Effector memory CD4-positive, alpha-beta T cell (primary cell): ENCODE measurements at places on chromosomes 11 and 22.

GRCh38 chr11:85595285-85595884 lies 31.8 kb downstream of the DLG2 start:
- no peak for DNase-seq

GRCh38 chr11:126327281-126328000 lies 23.6 kb downstream of the DCPS start:
- no peak for DNase-seq

GRCh38 chr22:23859201-23859600 lies 1.5 kb downstream of the SLC2A11 start:
- DNase-seq = no peak

- no peak for DNase-seq
Observed at GRCh38 chr11:115769891-115770290, 265.7 kb upstream of the CADM1 start.

DNA sequence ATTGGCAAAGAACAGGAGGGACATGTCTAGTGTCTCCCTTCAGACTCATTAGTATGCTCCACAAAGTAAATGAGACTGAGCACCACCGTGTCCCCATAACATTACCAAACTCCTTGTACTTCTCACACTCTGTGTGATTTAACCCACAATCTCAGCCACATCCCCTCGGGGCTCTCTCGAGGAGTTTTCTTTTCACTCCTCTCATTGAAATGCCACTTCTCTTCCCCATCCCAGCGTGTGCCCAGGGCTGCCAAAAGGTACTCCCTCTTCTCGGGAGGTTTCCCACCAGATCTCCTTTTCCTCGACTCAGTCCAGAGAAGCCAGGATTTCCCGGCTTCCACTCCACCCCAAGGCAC lies 1.1 kb downstream of the RBFOX2 start:
- DNase-seq = no peak

DNA sequence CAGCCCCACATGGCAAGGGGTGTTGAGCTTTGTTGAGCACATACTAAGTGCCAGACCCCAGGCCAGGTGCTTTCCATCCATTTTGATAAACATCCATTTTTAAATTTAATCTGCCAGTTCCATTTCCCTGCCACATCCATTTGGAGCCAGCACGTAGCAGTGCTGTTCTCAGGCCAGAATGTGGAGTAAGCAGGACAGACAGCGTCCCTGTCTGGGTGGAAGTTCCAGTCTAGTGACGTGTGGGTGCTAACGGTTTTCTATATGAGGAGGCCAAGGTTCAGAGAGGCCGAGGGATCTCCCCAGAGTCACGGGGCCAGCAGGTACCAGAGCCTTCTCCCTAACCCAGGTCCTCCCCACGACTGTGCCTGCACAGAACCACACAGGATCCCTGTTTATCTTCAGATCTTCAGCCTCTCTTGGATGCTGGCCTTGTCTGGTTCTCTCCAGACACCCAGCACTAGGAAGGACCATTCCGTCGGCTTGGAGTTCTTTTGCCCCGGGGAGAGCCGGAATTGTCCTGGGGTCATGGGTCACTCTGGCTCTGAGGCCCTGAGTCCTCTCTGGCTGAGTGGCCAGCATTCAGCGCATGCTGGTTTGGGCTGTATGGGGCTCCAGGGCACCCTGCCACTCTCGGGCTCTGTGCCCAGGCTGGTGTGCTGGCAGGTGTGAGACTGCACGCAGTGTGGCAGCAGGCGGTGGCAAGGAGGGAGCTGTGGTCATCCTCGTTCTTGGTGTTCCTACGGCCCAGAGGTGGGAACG lies 63.6 kb upstream of the PPARA start:
- DNase-seq = no peak

DNA sequence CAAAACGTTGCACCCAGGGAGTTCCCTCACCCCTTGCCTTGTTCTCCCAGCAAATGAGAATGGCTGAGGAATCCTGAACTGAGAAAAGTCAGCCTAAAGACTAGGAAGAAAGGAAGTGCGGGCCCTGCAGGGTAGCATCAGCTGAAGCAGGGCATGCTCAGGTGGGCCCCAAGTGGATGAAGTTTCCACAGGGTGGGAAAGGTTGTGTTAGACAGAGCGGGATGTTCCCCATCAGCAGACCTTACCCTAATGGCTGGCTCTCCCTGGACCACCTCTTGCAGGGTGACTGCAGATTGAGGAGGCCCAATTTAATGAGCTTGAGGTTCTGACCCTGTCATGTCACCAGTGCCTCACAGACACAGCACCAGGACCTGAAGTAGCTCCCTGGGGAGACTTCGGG lies 81.5 kb upstream of the MYOD1 start:
- no peak for DNase-seq

DNA sequence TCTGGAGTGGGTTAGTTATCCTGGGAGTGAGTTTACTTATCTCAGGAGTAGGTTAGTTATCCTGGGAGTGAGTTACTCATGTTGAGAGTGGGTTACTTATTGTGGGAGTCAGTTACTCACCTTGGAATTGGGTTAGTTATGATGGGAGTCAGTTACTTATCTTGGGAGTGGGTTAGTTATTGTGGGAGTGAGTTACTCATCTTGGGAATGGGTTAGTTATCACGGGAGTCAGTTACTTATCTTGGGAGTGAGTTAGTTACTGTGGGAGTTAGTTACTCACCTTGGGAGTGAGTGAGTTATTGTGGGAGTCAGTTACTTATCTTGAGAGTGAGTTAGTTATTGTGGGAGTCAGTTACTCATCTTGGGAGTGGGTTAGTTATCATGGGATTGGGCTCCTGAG lies 49.6 kb upstream of the B3GAT1 start:
- no peak for DNase-seq

GRCh38 chr11:64372802-64373597 lies 14.0 kb downstream of the RPS6KA4 start:
- DNase-seq = no peak

- DNase-seq = no peak
Observed at GRCh38 chr11:103923451-103923931, 112.9 kb upstream of the DDI1 start.

- no peak for DNase-seq
Observed at GRCh38 chr11:98227278-98227677, 793.5 kb upstream of the CNTN5 start.

DNA sequence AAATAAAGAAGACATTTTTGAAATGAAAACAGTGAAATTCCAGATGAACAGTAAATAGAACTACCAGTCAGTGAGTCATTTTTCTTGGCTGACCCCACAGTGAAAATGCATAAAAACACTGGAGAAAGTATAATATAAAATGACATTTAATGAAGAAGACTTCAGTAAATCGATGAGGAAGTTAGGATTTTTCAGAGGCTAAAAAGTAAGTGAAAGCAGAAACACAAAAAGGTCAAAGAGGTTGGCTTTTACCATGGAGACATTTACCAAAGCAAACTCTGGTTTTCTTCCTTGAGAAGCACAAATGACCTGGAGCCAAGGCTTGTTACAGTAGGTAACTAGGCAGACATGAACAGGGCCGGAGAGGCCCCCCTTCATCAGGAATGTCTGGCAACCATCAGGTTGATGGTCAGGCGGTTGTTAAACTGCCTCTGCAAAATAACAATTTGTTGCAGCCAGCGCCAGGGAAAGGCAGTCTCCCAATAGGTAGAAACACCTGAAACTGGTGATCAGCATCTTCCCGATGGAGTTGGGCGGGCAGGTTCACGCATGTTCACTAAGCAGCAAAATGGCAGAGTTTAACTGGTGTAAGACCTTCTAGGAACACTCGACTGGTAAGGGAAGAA lies 16.7 kb upstream of the TMEM123 start:
- DNase-seq = no peak

DNA sequence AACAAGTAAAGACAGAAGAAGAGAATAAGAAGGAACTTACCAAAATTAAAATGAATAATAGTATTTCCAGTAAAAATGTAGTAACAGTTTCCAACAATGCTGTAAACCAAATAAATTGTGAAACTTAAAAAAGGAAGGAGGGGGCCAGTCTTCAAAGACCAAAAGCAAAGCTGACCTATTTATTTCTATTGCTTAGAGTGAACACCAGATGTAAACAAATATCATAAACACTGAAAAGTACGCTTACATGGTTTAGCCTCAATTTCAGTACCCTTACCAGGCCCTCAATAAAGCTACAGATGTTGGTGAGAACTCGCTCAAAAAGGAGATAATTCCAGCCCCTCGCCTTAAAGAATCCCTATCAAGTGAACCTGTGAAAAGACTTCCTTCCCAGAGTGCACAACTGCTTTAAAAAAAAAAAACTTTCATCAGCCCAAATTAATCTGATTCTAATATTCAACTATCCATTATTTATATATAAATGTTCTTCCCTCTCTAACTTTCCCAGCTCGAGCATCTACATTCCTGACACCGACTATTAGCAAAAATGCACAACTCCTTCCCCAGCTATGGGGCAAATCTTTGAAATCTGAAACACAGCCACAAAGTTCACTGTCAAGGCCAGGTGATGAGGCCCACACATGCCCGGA lies 2.4 kb downstream of the PHF21A start:
- no peak for DNase-seq

- DNase-seq = no peak
Observed at GRCh38 chr11:64132191-64132771, 33.6 kb downstream of the MACROD1 start.

GRCh38 chr11:16727806-16728205 lies 10.6 kb upstream of the C11orf58 start:
- no peak for DNase-seq

- DNase-seq = no peak
Observed at GRCh38 chr11:109794501-109794900, 298.7 kb upstream of the ZC3H12C start.

GRCh38 chr11:34184505-34185015 lies 79.1 kb downstream of the NAT10 start:
- DNase-seq = no peak

DNA sequence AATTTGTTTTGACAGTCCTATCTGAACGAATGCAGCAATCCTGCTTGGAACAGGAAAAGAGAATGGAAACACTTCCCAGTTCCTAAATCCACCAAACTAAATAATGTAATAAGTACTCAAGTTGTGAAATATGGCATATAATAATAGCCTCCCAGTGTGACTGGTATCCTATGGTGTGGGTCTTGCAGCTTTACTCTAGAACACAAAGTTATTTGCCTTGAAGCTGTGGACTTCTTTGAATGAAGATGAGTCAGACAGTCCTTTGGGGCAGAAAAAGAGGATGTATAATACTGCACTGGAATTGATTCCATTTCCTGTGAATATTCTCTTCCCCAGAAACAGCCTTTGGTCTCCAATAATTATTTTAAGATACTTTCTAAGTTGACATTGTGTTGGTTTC lies 887.0 kb downstream of the KCNA4 start:
- no peak for DNase-seq

DNA sequence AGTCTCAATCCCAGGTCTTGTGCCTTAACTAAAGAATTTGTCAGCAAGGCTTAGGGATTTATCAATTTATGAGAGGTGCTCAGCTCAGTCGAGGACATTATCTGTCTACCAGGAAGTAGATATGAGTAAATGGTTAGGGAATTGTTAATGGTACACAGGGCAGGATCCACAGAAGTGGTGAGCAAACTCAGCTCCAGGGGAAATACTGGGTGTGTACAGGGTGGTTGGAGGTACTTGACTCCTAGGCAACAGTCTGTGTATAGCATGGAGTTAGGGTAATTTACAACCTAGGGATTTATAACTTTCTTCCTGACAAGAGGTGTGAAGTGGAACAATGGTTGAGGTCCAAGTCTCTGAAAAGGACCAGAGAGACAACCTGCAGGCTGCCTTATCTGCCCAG lies 123.4 kb upstream of the OR9Q1 start:
- DNase-seq = no peak

DNA sequence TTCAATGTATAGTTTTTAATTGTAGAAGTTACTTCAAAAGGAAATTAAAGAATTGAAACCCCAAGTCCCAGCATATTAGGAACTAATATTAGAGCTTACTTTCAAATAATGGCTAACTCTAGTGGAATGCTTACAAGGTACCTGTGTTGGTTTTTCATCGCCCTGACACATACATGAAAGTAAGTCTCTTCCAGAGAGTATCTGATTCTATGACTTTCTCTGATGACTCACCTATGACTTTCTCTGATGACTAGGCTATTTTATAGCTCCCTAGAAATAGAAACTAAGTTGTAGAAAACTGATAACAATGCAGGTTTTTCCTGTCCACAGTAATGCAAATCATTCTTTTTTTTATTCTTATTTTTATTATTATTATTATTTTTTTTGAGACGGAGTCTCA lies 33.6 kb upstream of the MMP7 start:
- DNase-seq = no peak

- no peak for DNase-seq
Observed at GRCh38 chr11:129828301-129828836, 12.7 kb downstream of the TMEM45B start.

GRCh38 chr11:20563866-20564265 lies 35.5 kb upstream of the SLC6A5 start:
- DNase-seq = no peak

GRCh38 chr22:29449296-29449875 lies 11.0 kb downstream of the RFPL1 start:
- no peak for DNase-seq

- DNase-seq = no peak
Observed at GRCh38 chr11:116888024-116888423, 50.6 kb upstream of the APOA1 start.

DNA sequence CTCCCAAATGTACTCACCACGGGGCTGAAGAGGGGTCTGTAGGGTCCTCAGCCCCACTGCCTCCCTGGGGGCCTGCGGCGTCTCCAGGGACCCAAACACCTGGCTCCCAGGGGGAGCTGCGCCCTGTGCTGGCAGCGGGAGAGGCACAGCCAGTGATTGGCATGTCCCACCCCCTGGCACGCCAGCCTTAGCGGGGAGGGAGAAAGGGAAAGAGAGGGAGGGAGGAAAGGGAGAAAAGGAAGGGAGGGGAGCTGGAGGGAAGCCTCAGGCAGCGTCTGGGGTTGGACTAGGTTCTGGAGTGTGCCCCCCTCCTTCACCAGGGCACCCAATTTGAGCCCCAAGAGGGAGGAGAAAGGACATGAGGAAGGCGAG lies at the start of gene CHRM1:
CHRM1 (minus strand) TSS at position 163 of the 372 bp plus-strand sequence. CDS start 10,263 bp downstream, outside the sequence.
- no peak for DNase-seq

DNA sequence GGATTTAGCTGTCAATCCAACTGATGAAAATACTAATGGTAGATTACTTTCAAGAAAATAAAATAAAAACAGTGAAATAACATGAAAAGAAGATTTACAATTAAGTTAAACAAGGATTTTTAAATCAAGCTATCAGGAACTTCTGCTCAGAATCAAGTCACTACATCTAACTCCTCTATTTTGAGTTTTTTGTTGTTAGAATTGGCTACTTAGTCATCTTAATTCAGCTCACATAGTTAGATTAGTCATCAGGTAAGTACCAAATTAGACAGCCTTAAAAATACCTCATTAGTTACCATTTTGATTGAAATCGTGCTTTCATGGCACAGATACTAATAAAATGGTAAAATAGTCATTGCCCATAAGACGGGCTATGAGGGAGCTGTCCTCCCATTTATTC lies 35.8 kb downstream of the BTG4 start:
- no peak for DNase-seq

DNA sequence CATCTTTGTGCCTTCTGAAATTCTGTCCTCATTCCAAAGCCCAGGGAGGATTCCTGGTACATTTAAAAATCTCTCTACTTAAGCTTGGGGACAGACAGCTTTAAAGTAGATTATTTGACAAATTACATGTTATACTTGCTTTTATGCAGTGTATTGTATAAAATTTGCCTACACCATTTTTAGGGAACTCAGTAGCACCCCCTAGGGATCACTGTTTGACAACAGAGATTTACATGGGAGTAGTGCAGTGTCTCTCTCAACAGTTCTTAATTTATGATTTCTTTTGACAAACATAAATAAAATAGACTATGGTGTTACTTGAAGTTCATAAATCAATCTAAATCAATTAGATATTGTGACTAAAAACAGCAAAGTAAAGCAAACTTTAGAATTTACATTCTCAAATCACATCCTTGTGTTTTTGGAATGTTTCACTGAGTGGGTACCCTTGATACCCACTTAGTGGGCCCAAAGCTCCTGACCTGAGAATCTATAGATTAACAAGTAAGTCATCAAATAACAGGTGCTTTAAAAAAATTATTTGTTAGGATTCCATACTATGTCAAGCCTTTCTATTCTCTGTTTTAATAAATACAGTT lies 428.8 kb downstream of the DYNC2H1 start:
- DNase-seq = no peak
